H1 (cell line): ENCODE measurements at places on chromosomes 3 and 15.

- no peak overlapping the region; the same call in 1 of the 2 replicates for H3K27ac ChIP-seq
- H3K4me3 ChIP-seq, result no peak overlapping the region
- no peaks in the 10 kb centered on the region for H3K4me1 ChIP-seq
- peaks cover 1% of the 10 kb centered on the region for H3K27me3 ChIP-seq
Measured at GRCh38 chr15:51907136-51907862, 64.3 kb downstream of the LEO1 start.

DNA sequence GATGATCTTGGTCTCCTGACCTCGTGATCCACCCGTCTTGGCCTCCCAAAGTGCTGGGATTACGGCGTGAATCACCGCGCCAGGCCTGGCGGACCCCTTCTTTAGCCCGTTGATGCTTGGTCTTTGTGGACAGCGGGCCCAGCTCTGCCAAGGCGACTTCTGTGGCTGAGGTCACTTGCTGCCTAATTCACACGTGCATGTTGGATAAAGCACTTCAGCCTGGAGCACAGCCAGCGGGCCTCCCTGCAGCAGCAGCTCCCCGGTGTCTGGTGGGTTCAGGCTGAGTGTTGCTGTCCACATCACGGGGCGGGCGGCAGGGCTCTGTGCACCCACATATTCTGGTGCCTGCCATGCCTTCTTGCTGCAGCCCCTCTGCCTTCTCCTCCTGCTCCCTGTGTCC lies 88.4 kb downstream of the DGKG start:
- H3K4me1 ChIP-seq, result no peaks in the 10 kb centered on the region
- no peak for DNase-seq
- H3K27ac ChIP-seq, result no peak overlapping the region

GRCh38 chr3:38610436-38610835 lies 39.1 kb downstream of the SCN5A start:
- no peaks in the 10 kb centered on the region for H3K4me1 ChIP-seq
- no peak for DNase-seq
- H3K36me3 ChIP-seq, result no peaks in the 10 kb centered on the region
- H3K4me3 ChIP-seq, result no peak overlapping the region

- no peaks in the 10 kb centered on the region for H3K36me3 ChIP-seq
- peaks cover 9% of the 10 kb centered on the region for H3K4me1 ChIP-seq
- H3K27me3 ChIP-seq, result peaks cover 8% of the 10 kb centered on the region
- no peak overlapping the region for H3K27ac ChIP-seq
- DNase-seq, result no peak
- peak overlapping the region; percentile 63 for H3K4me3 ChIP-seq
Measured at GRCh38 chr3:46844881-46845312, 18.3 kb downstream of the MYL3 start.

GRCh38 chr3:66029443-66029842 lies 9.3 kb downstream of the MAGI1 start:
- H3K4me3 ChIP-seq, result no peak overlapping the region
- H3K4me1 ChIP-seq, result no peaks in the 10 kb centered on the region
- no peak overlapping the region for H3K27ac ChIP-seq
- no peaks in the 10 kb centered on the region for H3K36me3 ChIP-seq
- DNase-seq, result no peak
